Fibroblast of lung (primary cell): ENCODE measurements at places on chromosomes 6 and 20. TPM values are rescaled to one million over a fixed set of nuclear protein-coding genes. Genes with fewer than 3 reads are reported as not detected.
A peak's percentile ranks its signal among the peaks of the same experiment; 100 is the strongest.

DNA sequence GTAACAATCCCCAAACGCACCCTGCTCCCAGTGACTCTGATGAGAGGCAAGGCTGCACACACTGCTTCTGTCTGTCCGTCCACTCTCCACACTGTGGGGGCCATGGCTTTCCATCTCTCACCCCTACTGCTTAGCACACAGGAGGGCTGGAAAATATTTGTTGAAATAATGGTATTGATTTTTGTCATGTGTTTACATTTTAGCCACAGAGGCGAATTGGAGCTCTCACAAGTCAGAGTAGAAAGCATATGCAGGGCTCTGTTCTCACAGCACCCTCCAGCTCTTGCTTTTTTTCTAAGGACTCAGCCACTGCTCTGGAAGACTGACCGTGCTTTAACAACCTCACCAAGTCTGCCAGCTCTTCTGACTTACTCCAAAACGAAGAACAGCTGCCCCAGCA is 273.8 kb downstream of the GMDS start:
- peak; percentile 25 for DNase-seq

GRCh38 chr6:7314414-7314813 is 1.4 kb upstream of the SSR1 start:
- no peak for DNase-seq

- peak; percentile 27 for DNase-seq
These were observed 413.0 kb downstream of the BMP2 start for GRCh38 chr20:7180256-7181045.

The TBC1D7 gene
- 12.8 and 19.3 TPM in 2 replicates for total RNA-seq

- no peak for DNase-seq
These were observed 1299.4 kb upstream of the MAP3K7 start for GRCh38 chr6:91886183-91886795.

The SLC17A2 gene
- total RNA-seq = under 0.01 TPM in 1 of 2 replicates, not detected in the other

GRCh38 chr6:159038914-159039884 is 5.6 kb downstream of the TAGAP start:
- DNase-seq = peak; percentile 13

The RAET1L gene
- total RNA-seq = not detected in 2 replicates

GRCh38 chr20:46832555-46832954 is 62.1 kb upstream of the EYA2 start:
- DNase-seq = peak; percentile 27

The ADGRG6 gene
- total RNA-seq = 30.0 and 49.9 TPM in 2 replicates

The NHLRC1 gene
- 3.1 and 3.5 TPM in 2 replicates for total RNA-seq

The SMLR1 gene
- total RNA-seq = not detected in 2 replicates

DNA sequence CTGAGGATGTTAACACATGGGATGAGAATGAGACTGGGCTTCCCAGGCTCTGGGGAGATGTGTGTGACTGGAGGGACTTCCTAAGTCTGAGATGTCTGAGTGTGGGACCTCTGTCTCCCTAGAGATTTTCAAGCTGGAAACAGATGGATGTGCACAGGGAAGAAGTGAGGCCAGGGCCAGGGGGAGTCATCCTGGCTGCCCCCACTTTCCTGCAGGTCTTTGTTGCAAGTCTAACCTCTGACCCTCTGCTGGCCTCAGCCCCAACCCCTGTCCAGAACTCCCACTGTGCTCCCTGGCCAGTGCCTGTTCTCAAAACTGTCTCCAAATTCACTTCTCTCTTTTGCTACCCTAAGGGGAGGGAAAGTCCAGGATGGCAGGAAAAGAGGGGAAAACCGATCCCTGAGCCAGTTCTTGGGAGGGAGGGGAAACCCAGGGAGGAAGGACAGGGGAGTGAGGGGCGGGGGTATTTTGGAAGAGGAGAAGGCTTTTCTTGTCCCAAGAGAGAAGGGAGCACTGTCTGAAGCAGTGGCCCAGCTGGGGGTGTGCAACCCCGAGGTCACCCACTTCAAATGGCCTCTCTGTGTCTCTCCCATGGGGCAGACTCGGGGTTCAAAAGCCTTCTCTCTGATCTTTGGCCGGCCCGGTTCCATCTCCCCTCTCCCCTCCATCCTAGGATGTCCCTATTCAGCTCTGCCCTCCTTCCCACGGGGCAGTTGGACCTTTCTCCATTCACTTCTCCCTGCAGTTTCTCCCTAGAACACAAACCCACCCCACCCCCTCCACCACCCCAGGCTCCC is 3.1 kb downstream of the PPP1R18 start:
- no peak for DNase-seq

DNA sequence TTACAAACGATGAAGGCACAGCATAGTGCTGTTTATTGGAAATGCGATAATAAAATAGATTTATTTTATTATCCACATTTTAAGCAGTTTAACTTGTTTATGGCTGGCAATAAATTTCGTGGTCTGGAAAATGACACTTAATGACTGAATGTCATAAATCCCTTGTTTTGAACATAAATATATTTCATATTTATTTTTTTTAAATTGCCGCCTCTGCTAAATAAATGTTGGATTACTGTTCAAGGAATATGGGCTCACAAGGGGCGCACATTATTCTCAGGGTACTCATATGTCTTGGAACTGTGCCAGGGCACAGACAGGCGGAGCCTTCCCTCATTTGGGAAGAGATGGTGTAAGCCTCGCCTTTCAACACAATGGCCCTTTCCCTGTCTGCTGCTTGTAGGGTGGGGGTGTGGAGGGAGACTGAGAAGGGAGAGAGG is 134.3 kb downstream of the PXDC1 start:
- DNase-seq = no peak

- no peak for DNase-seq
These were observed 8.5 kb upstream of the RSPO4 start for GRCh38 chr20:1010659-1011058.

- no peak for DNase-seq
These were observed 25.5 kb downstream of the ABHD12 start for GRCh38 chr20:25364879-25365699.

DNA sequence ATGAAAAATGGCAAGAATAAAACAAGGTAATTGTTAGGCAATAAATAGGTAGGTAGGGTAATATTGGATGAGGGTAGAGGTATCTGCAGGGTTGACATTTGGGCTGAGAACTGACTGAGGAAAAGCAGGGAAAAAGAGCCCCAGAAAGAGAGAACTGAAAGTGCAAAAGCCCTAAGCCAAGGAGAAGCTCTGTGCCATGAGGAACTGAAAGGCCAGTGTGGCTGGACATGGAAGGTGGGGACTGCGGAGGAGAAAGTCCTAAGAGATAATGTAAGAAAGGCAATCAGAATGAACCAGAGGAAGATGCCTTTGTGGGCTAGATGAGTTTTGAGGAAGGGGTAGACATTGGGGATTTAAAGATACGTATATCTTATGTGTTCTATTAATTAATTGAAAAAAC is 9.9 kb upstream of the HIVEP2 start:
- DNase-seq = no peak
